Stimulated activated CD8-positive, alpha-beta memory T cell treated with anti-CD3 and anti-CD28 coated beads, Interleukin-12 subunit alpha, Interleukin-12 subunit beta, amount 100 ng/mL, for 1 hour (primary cell): ENCODE measurements at places on chromosomes 7 and 10.

- peak; percentile 8 for DNase-seq
Observed at GRCh38 chr10:111076191-111076681, 593 bp upstream of the ADRA2A start.

DNA sequence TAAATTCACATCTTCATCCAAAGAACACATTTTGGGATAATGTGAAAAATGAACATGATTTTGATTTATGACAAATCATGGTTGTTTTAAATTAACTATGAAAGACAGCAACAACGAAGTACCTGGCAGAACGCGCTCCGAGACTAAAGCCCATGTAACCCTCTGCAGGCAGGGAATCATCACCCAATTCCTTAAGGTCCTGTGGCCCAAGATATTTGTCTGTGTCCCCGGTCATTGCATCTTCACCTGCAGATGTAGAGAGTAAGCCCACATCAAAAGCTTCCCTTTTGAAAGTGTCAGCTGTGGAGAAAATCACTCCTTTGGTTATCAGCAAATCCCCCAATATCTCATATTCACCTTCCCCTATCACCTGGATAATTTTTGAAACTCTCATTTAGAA, 232.5 kb upstream of the CCDC6 start:
- DNase-seq = no peak

- DNase-seq = no peak
Observed at GRCh38 chr7:39609113-39609934, 14.0 kb upstream of the RALA start.

- DNase-seq = no peak
Observed at GRCh38 chr7:76011442-76011861, 17.1 kb upstream of the TMEM120A start.

- no peak for DNase-seq
Observed at GRCh38 chr7:22390516-22390915, 33.6 kb upstream of the RAPGEF5 start.
